ENCODE measurements at places on chromosomes 7 and 10.

DNA sequence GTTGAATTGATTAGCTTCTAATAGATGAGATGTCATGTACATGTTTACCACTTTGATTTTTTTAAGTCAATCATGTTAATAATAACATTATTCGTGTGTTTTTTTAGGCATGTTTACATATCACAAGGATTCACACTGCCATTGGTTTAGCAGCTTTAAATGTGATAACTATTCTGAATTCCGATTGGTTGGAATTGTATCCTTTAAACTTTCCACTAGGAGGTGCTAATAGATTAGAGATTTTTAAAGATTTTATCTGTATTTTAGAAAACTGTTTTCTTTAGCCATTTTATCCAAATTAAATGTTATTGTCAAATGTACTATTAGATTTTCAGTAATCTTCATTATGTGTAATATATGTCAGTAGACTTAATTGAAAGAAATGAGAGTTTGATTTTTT lies 83.2 kb downstream of the HECTD2 start:
- DNase-seq: no peak

GRCh38 chr7:106623853-106624252 lies 37.1 kb downstream of the CCDC71L start:
- no peak for DNase-seq

DNA sequence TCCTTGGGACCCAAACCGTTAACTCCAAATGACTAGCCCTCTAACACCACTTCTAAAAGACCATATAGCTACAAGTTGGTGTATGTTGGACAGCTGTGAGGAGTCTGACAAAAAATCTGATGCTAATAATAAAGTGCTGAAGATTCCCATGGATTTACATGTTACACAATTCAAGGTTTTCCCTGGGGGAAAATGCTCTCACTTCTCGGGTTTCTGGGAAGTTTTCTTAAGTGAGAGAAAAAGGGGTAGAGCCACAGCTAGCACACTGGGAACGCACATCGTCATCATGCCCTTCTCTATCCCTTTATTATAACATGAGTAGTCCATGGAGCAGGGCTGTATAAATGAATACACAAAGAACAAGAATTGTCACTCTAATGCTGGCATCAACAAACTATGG lies 162.1 kb downstream of the CHCHD3 start:
- DNase-seq: no peak

GRCh38 chr10:30000802-30001571 lies 58.4 kb downstream of the JCAD start:
- DNase-seq: no peak

- no peak for DNase-seq
These were observed 625.4 kb upstream of the FOXK1 start for GRCh38 chr7:4056552-4057288.

- no peak for DNase-seq
These were observed 142.3 kb upstream of the PCLO start for GRCh38 chr7:83305027-83305426.

GRCh38 chr7:145313551-145313950 lies 477.7 kb upstream of the TPK1 start:
- no peak for DNase-seq

- DNase-seq: no peak
These were observed 35.8 kb downstream of the DNAJB6 start for GRCh38 chr7:157372300-157373232.

DNA sequence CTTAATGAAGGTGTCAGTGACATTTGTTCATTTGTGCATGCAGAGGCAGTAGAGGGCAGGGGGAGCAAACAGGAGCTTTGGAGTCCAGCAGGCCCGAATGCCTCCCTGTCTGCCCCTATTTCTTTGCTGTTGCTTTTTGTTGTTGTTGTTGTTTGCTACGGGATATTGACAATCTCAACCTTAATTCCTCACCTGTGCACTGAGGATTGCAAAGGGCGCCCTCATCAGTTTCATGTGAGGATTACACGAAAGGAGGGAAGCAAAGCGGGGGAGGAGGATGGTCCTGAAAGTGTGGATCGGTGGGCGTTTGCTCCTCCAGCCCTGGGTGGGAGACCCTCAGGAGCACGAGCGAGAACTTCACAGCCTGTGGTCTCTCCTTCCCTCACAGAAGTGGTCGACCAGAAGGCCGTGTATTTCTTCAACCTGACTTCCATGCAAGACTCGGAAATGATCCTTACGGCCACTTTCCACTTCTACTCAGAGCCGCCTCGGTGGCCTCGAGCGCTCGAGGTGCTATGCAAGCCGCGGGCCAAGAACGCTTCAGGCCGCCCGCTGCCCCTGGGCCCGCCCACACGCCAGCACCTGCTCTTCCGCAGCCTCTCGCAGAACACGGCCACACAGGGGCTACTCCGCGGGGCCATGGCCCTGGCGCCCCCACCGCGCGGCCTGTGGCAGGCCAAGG lies 9.6 kb downstream of the GDF10 start:
- no peak for DNase-seq

Data from stimulated activated CD8-positive, alpha-beta memory T cell treated with anti-CD3 and anti-CD28 coated beads, Interleukin-15, amount 100 ng/mL, for 1 hour (primary cell).